Activated CD4-positive, alpha-beta T cell treated with anti-CD3 and anti-CD28 coated beads, Interleukin-2, amount 10 ng/mL, durations not matched to agents 7 days and 5 days (primary cell): ENCODE measurements at places on chromosomes 3 and 15.

- no peak for DNase-seq
Observed at GRCh38 chr3:101976473-101976872, 127.2 kb downstream of the NFKBIZ start.

DNA sequence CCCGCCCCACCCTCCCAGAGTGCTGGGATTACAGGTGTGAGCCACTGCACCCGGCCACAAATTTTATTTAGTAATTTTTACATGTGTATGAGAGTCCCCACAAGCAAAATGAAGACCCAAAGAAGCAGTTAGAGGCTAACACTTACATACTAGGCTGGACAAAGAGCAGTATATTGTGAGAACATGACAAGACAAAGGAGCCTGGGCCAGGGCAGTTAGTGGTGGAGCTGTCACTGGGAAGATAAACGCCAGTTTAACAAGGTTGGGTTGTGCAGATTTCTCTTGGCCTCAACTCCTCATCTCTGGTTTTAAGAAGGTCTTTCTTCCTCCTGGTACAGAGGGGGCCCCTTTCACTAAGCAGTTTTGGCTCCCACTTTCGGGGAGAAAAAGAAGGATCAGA, 19.9 kb upstream of the FAM174B start:
- no peak for DNase-seq

GRCh38 chr15:35308802-35309201, 223.7 kb upstream of the NANOGP8 start:
- no peak for DNase-seq

DNA sequence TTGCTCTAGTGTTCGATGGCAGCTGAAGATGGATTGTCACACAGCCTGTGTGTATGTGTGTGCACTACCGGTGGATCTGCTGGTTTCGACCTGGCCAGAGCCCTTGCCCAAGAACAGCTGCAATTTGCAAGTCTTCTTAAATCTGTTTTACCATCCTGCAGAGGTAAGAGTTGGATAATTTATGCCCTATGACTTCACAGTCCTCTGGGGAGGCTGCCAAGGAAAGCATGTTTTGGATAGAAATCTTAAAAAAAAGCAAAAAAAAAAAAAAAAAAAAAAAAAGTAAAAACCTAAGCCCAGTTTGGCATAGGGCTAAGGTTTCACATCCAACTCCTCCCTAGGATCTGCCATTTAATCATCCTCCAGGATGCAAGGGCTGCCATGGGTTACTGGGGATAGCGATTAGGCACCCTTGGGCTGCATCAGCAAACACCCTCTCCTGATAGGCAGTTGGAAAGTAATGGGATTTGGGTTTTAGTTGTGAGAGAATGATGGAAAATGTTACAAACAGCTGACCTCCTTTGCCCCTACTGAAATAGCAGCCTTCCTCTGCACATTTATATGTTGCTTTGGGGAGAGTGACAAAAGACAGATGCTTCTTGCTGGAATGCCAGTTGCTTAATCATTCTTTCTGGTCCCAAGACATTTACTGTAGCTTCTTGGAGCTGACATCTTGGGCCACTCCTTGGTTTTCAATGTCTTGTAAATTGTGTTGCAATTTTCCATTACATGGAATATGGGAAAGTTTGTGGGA, 35.4 kb downstream of the CD200R1L start:
- no peak for DNase-seq

DNA sequence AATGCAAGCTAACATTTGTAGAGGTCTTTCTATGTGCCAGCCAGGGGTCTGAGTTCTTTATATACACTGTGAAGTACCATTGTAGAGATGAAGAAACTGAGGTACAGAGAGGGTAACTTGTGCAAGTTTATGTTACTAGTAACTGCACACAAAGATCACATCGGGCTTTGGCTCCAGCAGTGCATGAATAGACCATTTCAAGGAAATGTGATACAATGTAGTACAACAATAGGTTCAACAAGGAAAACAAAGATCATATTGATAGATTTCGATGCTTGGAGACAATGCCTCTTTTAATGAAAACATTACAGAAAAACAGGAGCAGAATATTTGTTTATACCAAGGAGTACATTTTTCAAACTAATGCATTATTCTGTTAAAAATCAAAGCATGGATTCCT, 115.3 kb downstream of the POLR2M start:
- no peak for DNase-seq

DNA sequence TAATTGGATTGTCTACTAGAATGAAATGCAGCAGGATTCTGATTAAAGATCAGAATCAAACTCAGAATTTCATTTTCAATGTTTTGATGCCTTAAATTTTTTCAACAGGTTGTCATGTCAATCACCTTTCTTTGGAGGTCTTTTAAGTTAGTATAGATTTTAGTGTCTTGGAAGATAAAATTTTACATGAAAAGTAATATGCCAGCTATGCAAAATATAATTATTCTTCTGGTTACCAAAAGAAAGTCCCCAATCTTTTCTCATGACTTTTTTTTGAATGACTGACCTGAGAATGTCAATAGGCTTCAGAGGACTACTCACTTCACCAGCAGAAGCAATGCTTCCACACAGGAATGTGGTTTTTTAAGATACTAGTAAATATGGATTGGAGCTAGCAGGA, 4.3 kb downstream of the FGF7 start:
- no peak for DNase-seq

- DNase-seq, result no peak
Observed at GRCh38 chr3:179151474-179151873, 3.3 kb downstream of the PIK3CA start.

DNA sequence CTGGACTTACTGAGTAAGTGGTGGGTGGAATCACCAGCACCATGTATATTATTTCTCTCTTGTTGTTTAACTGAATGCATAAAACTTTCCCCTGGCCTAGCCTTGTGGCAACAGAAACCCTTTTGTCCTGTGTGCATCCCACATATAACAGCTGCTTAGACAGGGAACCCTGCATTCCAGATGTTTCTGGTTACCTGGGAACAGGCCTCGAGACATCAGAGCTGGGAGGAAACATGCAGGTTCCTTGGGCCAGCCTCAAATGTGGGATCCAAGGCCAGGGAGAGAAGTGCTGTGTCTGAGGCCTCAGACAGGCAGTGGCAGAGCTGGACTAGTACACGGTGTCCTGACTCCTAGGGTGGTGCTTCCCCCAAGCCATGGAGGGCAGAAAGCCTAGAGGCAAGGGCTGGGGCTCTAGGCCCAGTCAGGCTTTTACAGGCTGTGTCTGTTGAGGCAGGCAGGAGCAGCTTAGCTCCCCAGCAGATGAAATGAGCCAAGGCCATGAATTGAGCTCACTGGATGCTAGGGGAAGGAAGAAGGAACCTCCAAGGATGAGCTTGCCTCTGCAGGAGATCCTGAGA, 57.7 kb downstream of the ITGA11 start:
- no peak for DNase-seq

GRCh38 chr15:28918141-28918983, 32.6 kb downstream of the APBA2 start:
- DNase-seq, result no peak

GRCh38 chr3:149332227-149332765, 1.1 kb downstream of the TM4SF18 start:
- DNase-seq, result no peak

DNA sequence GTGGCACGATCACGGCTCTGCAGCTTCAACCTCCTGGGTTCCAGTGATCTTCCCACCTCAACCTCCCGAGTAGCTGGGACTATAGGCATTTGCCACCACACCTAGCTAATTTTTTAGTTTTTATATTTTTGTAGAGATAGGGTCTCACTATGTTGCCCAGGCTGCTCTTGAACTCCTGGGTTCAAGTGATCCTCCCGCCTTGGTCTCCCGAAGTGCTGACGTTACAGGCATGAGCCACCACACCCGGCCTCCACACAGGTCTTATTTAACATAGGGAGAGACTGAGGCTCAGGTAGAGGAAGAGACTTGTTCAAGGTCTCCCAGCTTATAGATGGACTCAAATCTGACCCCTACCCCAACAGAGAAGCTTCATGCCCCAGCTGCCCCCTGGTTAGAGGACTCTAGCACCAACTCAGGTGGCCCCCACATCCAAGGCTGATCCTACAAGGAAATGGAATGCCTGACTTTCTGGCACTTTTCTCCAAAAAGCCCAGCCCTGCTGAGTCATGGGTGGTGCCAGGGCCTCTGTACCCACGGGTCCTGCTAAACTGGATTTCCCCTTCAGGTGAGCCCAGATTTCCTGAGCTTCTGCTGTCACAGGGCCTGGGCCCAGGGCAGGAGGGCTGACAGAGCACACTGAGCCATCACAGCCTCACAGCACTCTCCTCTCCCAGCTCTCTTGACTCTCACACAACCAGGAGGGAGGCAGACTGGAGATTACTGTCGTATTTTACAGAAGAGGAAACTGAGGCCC, 5.6 kb downstream of the TMEM40 start:
- no peak for DNase-seq

DNA sequence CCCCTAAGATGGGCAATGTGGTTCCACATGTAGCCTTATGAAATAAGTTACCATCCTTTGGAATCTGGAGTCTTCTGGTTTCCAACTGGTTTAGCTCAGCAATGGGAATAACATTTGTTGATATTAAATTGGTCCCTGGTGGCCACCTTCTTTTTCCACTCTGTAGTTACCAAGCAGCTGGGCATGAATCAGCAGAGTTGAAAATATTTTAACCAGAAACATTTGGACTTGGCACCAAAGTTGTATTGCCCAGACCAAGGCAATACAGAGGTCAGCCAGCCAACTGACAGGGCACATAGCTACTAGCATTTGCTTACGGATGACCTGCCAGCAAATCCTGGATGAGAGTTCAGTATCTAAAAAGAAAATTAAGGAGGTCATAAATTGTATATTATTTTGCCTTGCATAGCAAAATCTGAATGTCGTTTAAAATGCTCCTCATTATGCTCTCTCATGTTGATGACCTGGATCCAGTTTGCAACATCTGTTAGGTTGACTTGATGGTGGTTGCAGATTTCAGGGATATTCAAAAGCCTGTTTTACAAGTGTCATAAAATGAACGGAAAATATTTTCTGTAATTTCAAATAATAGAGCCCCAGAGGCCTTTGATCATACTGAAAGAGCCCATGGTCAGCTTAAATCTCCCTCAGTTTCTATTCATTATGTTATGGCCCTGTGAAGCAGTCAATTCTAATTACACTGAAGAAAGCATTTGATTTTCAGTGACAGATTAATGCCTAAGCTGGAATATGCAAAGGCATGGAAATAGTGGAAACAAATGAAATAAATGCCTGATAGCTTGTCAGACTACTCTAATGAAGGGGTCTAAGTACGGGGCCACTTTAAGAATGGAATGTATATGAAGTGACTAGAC, 54.6 kb downstream of the PPM1L start:
- DNase-seq, result no peak

DNA sequence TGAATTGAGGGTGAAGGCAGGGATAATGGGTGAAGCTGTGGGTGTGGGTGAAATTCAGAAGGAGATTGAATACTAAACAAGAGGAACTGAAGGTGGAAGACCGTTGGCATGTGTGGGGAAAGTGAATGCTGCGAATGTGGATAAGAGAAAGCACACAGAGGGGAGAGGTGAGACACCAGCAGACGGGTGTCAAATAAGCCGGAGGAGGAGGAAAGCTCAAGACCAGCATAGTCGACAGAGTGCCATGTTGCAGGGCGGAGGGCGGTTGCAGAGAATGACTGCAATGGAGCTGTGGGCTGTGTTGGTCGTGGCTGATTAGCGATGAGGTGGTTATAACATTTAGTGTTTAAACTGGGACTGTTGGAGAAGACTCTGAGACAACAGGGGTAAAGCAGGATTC, 16.4 kb upstream of the HCN4 start:
- DNase-seq, result no peak

- DNase-seq, result no peak
Observed at GRCh38 chr3:20462226-20462625, 276.2 kb upstream of the SGO1 start.

GRCh38 chr3:128884992-128885391, 5.6 kb downstream of the ACAD9 start:
- DNase-seq, result no peak

DNA sequence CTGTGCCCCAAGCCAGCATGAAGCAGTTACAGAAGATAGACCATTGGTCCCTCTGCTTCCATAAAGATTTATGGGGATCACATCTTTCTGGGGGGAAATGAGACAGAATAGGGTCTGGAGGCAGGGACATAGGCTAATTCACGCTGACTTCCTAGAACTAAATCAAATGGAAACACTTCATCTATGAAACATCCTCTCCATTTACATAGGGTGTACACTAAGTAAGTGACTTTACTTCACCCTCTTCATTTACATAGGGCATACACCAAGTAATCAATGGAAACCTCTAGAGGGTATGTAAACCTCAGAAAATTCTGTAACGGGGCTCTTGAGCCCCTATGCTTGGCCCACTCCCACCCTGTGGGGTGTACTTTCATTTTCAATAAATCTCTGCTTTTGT, 10.1 kb downstream of the LINS1 start:
- DNase-seq, result no peak

- no peak for DNase-seq
Observed at GRCh38 chr3:41323467-41324155, 124.3 kb downstream of the CTNNB1 start.

DNA sequence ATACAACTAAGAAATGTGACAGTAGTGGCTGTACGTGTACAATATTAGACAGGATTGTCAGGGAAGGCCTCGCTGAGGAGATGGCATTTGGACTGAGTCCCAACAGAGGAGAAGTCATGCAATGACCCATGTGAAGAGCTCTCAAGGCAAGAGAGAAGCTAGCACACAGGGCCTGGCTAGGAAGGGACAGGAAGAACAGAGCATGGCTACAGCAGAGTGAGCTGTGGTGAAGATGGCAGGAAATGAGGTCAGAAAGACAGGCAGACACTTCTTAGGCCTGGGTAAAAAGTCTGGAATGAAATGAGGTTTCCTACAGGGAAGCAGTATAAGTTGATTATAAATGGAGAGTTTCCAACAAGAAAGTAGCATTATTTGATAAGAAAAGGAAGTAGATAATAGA, 33.2 kb upstream of the LEKR1 start:
- peak; percentile 42 for DNase-seq

DNA sequence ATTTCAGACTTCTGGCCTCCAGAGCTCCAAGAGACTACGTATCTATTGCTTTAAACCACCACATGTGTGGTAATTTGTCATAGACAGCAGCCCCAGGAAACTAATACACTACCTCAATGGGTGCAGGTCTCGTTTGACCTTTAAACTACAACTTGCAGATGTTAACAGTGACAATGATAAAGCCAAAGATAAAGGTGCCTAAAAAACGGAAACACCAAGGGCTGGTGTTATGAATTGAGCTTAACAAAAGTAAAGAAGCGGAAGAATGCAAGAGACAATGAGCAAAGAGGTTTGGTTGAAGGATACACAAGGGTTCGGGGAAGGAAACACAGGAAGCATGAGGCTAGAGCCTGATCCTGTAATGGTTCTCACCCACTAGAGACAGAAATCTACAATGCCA, 50.8 kb downstream of the RFTN1 start:
- peak; percentile 17 for DNase-seq

GRCh38 chr3:128270559-128271492, 117.5 kb downstream of the EEFSEC start:
- no peak for DNase-seq

DNA sequence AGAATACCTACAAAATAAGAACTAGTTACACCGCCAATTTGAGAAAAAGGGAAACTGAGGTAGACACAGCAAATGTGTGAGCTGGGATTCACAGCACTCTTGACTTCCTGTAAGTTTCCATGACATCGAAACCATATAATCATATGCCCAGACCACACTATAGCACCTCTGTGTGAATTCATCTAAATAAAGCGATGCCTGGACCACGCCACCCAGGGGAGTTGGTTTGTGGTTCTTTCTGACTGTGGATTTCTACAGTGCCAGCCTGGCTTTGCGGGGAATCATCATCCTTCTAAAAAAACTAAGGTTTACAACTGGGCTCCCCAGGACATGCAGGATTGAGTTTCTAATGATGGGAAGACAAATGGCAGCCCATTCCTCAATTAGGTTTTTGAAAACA, 23.5 kb upstream of the CA12 start:
- DNase-seq, result no peak

- DNase-seq, result no peak
Observed at GRCh38 chr15:71532994-71533393, 277.4 kb upstream of the NR2E3 start.
